ENCODE measurements at places on chromosomes 6 and 20. TPM values are rescaled to one million over a fixed set of nuclear protein-coding genes. Genes with fewer than 3 reads are reported as not detected.

GRCh38 chr20:19621072-19621471 lies 137.0 kb upstream of the RIN2 start:
- peak; percentile 2 for DNase-seq

- DNase-seq = peak; percentile 98
These were observed 2.8 kb upstream of the PHF20 start for GRCh38 chr20:35768731-35769664.

- no peak for DNase-seq
These were observed 11.8 kb downstream of the RIPOR2 start for GRCh38 chr6:24923885-24924401.

DNA sequence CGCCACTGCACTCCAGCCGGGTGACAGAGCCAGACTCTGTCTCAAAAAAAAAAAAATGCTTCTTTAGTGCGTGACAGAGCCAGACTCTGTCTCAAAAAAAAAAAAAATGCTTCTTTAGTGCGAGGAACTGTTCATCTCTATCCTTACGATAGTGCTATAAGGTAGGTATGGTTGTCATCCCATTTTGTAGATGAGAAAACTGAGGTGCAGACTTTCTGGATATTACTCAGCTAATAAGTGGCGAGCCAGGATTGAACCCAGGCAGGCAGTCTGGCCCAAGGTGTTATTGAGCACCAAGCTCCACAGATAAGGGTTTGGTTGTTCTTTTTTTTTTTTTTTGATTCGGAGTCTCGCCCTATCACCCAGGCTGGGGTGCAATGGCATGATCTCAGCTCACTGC lies 11.9 kb downstream of the MEA1 start:
- DNase-seq = no peak

DNA sequence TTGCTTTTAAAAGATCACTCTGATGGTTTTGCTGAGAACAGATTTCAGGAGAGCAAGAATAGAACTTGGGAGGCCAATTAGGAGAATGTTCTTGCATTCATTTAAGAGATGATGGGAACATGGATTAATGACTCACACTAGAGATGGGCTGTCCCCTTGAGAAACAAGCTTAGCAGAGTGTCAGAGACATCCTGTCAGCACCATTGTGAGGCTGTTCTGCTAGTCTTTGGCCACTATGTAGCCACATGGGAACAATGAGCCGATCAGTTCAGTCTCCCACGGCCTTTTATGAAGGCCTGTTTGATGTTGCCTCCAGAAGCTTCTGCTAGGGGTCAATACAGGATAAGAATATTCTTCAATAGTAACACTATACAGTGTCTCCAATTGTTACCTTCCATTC lies 113.0 kb upstream of the EYA4 start:
- DNase-seq = peak; percentile 28

The PRR18 gene
- not detected for polyA plus RNA-seq

All from IMR-90 (cell line).